ENCODE measurements at places on chromosomes 7 and 10. TPM values are rescaled to one million over a fixed set of nuclear protein-coding genes. Genes with fewer than 3 reads are reported as not detected.

The SRRM3 gene
- 7.6 TPM for total RNA-seq

- DNase-seq, result no peak
Measured at GRCh38 chr7:36204929-36205635, 52.0 kb downstream of the EEPD1 start.

- DNase-seq, result no peak
Measured at GRCh38 chr7:88462799-88463198, 156.1 kb upstream of the STEAP4 start.

DNA sequence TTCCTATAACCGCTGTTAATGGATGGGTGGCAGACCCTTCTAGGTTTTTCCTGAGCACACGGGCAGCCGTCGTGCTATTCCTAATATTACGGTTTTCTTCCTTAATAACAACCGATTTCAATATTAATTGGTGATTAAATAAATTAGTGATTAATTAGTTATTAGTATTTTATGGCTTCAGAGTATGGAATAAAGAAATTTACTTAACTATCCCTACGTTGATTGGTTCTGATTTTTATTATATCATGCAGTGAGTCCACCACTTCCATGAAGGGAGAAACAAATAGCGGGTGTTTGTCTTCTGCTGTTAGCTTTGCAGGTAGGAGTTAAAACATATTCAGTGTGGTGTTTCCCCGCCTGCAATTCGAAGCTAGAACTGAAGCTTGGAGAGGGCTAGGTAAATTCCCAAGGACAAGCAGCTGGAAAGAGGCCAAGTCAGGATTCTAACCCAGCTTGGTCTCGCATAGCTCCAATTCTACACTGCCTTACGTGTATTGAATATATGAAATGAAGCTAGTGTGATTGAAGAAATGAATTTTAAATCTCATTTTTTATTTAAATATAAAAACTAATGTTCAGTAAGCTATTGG is 928 bp upstream of the CSTF2T start:
- no peak for DNase-seq

DNA sequence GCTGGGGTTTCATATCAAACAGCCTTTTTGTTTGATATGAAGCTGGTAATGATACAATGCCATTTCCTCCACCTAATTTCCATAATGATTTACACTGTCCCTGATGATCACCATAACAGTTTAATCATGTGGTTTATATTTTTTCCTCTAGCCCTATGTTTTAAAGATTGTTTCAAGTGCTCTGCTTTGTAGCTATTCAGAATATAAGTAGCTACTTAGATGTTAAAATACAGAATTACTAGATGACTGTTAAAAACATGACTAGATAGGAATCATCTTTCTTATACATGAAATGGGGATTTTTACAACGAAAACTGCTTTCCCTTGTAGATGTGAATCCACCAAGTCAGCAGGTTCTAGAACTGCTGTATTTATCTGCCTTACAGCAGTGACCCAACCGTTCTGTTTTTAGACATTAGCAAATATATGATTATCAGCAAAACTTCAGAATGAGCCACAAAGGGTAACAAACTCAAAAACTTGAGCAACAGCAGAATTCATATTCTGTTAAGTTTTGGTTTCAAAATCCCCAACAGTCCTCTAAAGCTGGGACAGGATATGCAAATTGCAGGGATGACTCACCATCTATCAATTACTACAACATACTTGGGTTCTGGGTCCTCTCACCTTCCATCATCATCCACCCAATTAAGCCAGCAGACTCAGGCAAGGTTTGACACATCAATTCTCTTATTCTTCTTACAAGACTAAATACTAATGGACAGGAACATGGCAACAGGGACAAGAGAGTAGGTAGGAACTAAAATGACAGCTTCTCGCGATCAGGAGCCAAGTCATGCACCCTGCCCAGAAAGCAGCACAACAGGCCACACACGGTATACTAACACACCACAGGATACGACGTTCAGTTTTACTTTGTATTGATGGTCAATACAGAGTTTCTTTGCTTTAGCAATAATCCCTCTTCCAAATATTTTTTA is 83.9 kb downstream of the PIP4K2A start:
- no peak for DNase-seq

The BTBD16 gene
- total RNA-seq, result not detected

The PHKG1 gene
- total RNA-seq, result 15.3 TPM

The KMT2E gene
- total RNA-seq, result 65.7 TPM

The HTR7 gene
- 0.16 TPM for total RNA-seq

The SSC4D gene
- total RNA-seq, result 0.51 TPM

DNA sequence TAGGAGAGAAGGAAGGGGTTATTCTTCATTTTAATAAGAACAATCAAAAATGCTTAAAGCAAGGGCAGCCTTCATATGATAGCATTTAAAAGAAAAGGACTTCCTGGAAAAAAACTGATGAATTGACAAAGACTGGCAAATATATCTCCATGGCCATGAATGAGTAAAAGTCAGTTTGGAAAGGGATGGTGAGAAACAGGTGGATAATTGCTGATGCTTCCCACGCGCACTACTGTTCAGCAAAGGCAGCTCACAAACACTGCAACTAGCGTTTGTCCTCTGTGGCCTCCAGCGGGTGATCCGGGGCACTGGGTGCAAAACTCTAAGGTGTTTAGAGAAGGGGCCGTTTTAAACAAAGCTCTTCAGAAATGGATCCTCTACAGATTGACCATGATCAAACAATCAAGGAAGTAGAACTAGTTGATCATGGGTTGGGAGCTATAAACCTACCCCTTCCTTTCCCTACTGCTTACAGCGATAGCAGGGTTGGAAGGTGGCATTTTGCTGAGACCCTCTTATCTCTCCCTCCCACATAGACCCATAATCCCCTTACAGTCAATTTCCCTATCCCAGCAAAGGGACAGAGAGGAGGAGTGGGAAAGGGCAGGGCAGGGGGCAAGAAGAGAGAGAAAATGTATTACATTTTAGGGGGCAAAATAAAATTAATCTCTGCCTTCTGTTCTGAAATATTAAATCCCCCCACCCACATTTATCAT is 53.8 kb downstream of the SMURF1 start:
- no peak for DNase-seq

GRCh38 chr7:107080099-107080505 is 35.6 kb downstream of the PRKAR2B start:
- no peak for DNase-seq

GRCh38 chr7:108434010-108434409 is 22.2 kb downstream of the NRCAM start:
- DNase-seq, result no peak

GRCh38 chr10:101120884-101121653 is 10.0 kb upstream of the TLX1 start:
- DNase-seq, result no peak

DNA sequence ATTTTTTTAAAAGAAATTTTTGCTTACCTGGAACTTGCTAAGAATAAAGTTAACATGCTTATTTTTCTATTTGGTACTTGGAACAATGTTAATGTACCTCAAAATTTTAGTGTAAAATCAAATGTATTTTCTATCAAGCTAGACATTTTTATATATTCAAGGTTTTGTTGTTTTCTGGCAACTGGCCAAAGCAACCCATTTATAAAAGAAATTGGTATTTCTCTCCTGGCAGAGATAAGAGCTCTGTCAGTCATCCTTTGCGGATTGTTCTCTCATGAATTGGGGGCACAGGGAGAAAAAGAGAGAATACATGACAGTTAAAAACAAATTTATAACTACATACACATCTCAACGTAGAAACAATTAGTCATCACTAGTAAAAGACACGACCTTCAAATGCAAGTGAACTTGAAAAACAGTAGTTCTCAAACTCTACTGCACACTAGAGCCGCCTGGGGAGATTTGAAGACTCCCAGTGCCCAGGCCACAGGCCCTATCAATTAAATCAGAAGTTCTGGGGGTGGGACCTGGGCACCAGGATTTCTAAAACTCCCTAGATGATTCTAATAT is 152.4 kb upstream of the LAMB4 start:
- DNase-seq, result no peak

- no peak for DNase-seq
Measured at GRCh38 chr7:122750389-122750788, 47.7 kb upstream of the RNF148 start.

The DUSP5 gene
- total RNA-seq, result 29.4 TPM

- DNase-seq, result no peak
Measured at GRCh38 chr10:114026189-114027040, 17.3 kb upstream of the ADRB1 start.

DNA sequence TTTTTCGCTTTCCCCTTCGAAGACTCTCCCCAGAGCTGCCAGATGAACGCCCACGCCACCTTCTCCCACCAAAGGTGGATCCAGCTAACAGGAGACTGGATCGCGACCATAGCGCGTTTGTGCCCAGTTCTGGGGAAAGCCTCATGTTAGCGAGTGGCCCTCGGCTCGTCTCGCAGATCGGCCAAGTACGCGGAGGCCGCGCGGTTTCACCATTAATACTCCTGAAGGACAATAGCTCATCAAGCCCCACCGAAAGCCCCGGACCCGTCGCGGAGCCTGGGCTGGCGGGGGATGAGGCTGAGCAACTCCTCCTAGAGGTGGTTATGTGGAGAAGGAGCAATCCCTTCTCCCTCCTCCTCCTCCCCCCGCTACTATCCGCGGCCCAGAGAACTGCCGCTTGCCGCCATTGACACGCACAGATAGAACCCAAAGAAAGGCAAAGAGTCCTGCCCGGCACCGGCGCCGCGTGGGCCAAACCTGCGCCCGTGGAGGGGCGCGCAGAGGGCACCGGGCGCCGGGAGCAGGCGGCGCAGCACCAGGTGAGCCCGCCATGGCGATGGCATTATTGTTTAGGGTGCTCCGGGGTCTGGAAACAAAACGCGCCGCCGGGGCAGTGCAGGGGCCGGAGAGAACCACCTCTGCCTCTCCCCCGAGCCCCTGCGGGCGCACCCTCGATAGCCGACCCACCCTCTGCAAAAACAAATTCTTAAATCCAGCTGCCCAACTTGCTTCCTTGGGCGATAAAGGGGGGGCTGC is at the start of gene MACROH2A2:
MACROH2A2 (plus strand) TSS at position 385 of the 756 bp plus-strand sequence. CDS start 22,813 bp downstream, outside the sequence.
- DNase-seq, result peak; percentile 81

DNA sequence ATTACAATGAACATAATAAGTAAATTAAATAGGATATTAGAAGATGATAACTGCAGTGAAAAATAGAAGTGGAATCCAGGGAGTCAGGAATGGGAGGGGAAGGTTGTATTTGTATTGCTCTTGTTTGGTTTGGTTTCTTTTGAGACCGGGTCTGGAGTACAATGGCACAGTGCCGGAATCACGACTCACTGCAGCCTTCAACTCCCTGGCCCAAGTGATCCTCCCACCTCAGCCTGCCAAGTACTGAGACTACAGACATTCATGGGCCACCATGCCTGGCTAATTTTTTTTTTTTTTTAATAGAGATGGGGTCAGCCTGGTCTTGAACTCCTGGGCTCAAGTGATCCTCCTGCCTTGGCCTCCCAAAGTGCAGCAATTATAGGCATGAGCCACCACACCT is 59.9 kb upstream of the LRRC4 start:
- DNase-seq, result no peak

The TMEM140 gene
- total RNA-seq, result 15.2 TPM

DNA sequence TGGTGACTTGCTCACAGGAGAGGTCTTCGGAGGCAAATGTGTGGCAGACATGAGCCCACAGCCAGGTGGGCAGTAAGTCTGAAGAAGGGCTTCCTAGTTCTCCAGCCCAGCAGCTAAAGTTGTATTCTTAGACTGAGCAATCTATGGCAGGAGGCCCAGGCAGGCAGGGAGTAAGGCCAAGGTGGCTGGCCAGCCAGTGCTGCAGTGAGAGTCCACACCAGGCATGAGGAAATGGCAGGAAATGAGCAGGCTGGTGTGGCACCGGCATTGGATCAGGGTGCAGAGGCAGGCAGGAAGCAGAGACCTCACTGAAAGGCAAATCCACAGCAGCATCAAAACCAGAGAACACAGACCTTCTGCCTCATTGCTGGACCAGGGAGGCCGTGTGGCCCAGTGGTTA is 84.6 kb upstream of the PDE1C start:
- DNase-seq, result peak; percentile 86

The NANOS1 gene
- total RNA-seq, result 10.3 TPM

GRCh38 chr10:99555371-99555770 is 22.6 kb downstream of the NKX2-3 start:
- DNase-seq, result no peak

GRCh38 chr10:95363303-95363912 is 72.6 kb upstream of the PDLIM1 start:
- no peak for DNase-seq

GRCh38 chr7:93715234-93715633 is 140.7 kb upstream of the CALCR start:
- DNase-seq, result peak; percentile 69

DNA sequence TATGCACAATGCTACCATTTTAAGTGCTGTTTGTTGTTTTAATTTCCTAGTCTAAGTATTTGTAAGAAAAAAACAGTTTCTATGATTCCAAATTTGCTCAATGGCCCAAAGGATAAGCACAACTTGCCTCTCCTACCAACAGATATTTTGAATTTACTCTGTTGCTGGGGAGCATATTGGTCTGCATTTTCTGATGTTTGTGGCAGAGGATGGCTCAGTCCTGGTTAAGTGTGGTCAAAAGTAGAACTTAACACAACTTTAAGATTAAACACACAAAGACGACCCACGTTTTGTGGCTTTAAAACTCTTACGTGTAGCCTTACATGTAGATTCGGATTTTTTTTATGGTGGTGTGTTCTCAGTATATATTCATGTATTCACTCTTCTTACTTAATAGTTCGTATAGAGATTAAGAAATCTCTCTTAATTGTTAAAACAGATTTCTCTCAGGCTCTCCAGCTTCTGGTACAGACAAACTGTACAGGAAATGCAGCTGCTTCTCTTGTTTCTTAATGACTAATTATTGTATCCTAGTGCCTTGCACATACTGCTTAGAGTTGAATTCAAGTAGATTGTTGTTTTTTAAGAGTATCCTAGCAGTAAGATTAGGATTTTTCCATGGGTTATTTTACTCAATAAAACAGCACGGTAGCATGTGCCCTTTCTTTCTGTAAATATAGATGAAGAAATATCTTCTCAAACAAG is 86.2 kb downstream of the GPR85 start:
- no peak for DNase-seq

GRCh38 chr10:17348501-17349349 is 105.7 kb downstream of the ST8SIA6 start:
- no peak for DNase-seq

DNA sequence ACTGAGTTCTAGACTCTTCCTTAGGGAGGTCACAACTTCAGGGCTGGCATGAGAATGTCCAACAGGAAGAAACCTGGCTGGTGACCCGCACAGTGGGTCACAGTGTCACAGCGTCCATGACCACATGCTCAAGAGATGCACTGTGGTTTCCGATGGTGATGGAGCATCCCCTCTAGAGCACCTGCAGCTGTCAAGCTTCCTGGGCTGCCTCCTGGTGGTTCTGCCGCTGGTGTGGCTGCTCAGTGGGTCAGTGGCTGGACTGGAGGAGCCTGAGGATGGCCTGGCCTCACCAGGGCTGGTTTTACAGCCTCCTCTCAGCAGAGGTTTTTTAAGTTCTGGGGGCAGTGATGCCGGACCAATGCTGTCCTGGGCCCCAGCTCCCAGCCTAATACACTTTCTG is 149.3 kb downstream of the SH3PXD2A start:
- no peak for DNase-seq
